ENCODE measurements at places on chromosomes 7 and 10. TPM values are rescaled to one million over a fixed set of nuclear protein-coding genes. Genes with fewer than 3 reads are reported as not detected.

DNA sequence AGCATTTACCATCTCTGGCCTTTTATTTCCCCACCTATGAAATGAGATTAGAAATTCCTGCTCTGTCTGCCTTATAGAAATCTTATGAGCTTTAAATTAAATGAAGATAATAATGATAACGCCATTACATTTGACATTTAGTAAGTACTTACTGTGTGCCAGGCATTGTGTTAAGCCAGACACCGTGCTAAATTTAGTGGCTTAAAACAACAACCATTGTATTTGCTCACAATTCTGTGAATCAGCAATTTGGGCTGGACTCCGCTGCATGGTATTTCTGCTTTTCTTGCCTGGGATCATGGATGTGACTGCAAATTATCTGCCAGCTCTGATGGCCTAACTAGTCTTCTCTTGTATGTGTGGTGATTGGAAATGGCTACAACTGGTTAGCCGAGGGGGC is 56.4 kb upstream of the CCDC6 start:
- no peaks in the 10 kb centered on the region for H3K27me3 ChIP-seq
- no peaks in the 10 kb centered on the region for H3K4me1 ChIP-seq
- no peak for DNase-seq
- H3K27ac ChIP-seq: no peak overlapping the region

- no peaks in the 10 kb centered on the region for H3K27me3 ChIP-seq
- no peak for DNase-seq
- H3K4me3 ChIP-seq: no peak overlapping the region
Measured at GRCh38 chr7:72258074-72258473, 154.1 kb downstream of the CALN1 start.

Gene PITRM1
- 107 TPM for total RNA-seq

GRCh38 chr10:57420881-57421280 is 846.8 kb downstream of the IPMK start:
- DNase-seq: no peak
- H3K27ac ChIP-seq: no peak overlapping the region
- no peak overlapping the region for H3K4me3 ChIP-seq
- H3K36me3 ChIP-seq: no peaks in the 10 kb centered on the region

DNA sequence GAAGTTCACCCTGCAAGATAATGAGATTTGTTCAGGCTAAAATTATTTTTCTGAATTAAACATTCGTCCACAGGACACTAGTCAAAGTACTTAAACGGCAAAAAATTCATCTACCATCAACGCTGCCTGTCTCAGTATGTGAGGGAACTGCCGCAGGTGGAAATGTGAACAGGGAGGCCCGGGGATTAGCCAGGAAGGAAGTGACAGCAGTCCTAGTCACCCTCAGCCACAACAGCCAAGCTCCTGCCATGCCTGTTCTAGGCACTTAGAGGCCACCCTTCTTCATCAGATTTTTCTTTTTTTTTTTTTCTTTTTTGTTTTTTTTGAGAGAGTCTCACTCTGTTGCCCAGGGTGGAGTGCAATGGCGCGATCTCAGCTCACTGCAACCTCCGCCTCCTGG is 9.4 kb downstream of the NUDT5 start:
- no peak overlapping the region for H3K27ac ChIP-seq
- DNase-seq: no peak
- H3K4me1 ChIP-seq: no peaks in the 10 kb centered on the region
- H3K27me3 ChIP-seq: no peaks in the 10 kb centered on the region
- H3K36me3 ChIP-seq: peaks cover 6% of the 10 kb centered on the region

Gene UTF1
- not detected for total RNA-seq

DNA sequence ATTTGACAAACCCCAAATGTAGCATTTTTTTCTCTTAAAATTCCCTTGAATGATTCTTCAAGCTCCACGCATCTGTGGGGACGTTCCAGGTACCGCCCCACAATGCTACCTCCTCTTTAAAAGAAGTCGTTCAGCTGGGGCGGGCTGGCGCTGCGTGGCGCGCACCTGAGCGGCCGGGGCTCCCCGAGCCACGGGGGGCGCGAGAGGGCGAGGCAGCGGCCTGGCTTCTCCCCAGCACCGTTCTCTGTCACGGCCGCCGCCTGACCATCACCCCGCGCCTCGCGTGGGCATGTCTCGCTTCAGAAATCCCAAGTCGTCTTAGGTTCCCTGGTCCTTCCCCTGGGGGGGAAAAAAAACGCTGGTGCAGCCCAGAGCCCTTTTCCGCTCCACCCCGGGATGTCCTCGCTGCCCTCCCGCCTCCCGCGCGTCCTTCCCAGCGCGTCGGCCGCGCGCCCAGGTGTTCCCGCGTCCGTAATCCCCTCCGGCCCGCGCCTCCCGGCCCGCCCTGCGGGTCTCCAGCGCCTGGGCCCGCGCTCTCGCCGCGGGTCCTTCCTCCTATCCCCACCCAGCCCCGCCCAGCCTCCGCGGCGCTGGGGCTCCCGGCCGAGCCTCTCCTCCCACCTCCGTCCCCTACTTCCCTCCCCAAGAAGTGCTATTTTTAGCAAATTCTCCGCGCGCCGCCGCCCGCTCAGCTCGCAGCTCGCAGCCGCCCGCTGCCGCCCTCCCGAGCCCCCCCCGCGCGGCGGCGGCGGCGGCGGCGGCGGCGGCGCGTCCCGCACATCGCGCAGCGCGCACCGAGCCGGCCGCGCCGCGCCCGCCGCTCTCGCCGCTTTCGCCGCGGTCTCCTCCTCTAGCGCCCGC is 58.7 kb upstream of the PRPS1L1 start:
- H3K4me1 ChIP-seq: no peaks in the 10 kb centered on the region
- H3K27me3 ChIP-seq: no peaks in the 10 kb centered on the region
- H3K27ac ChIP-seq: no peak overlapping the region

- H3K36me3 ChIP-seq: no peaks in the 10 kb centered on the region
- no peak overlapping the region for H3K4me3 ChIP-seq
- H3K4me1 ChIP-seq: no peaks in the 10 kb centered on the region
- no peak overlapping the region for H3K27ac ChIP-seq
Measured at GRCh38 chr10:31980471-31980870, 51.8 kb upstream of the ARHGAP12 start.

Gene NEURL1
- 0.16 TPM for total RNA-seq

DNA sequence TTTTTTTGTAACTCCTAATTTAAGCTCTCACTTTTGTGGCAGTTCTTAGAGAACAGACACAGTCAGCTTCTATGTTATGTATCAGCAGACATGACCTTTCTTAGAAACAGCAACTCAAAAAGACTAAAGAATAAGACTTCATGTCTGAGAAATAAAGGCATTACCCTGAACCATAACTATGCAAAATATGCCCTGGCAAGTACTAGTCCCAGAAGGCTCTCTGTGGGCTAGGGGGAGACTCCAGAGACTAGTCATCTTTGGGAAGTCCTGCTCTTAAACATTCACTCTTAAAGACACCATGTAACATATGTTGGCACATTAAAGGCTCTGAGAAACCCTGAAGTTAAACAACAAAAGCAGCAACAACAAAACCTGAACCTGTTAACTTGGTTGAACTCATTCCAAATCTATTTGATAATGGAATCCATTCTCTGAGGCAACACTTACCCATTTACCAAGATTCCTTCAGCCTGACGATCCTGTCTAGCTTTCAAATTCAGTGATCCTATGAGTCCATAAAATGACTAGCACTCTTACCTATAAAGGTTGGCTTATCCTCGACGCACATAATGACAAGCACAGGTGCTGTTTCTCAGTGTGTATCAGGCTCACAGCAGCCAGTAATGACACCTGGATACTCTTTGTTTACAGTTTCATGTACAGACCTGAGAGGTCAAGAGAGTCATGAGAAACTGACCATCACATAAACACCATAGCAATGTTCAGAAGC is 62.3 kb downstream of the OSBPL3 start:
- H3K36me3 ChIP-seq: no peaks in the 10 kb centered on the region
- no peak overlapping the region for H3K4me3 ChIP-seq
- no peaks in the 10 kb centered on the region for H3K4me1 ChIP-seq
- no peaks in the 10 kb centered on the region for H3K27me3 ChIP-seq
- no peak for DNase-seq
- H3K27ac ChIP-seq: no peak overlapping the region

GRCh38 chr10:49075743-49076142 is 39.6 kb downstream of the VSTM4 start:
- no peaks in the 10 kb centered on the region for H3K27me3 ChIP-seq
- H3K27ac ChIP-seq: no peak overlapping the region
- H3K36me3 ChIP-seq: no peaks in the 10 kb centered on the region
- H3K4me3 ChIP-seq: no peak overlapping the region
- H3K4me1 ChIP-seq: peaks cover 1% of the 10 kb centered on the region

GRCh38 chr10:7457478-7458316 is 46.9 kb upstream of the SFMBT2 start:
- H3K27ac ChIP-seq: no peak overlapping the region
- DNase-seq: no peak
- no peaks in the 10 kb centered on the region for H3K27me3 ChIP-seq

- H3K27ac ChIP-seq: no peak overlapping the region
- no peaks in the 10 kb centered on the region for H3K27me3 ChIP-seq
- H3K4me1 ChIP-seq: no peaks in the 10 kb centered on the region
Measured at GRCh38 chr7:2162959-2163358, 69.8 kb downstream of the MAD1L1 start.

- H3K4me3 ChIP-seq: no peak overlapping the region
- H3K36me3 ChIP-seq: no peaks in the 10 kb centered on the region
- DNase-seq: no peak
- no peaks in the 10 kb centered on the region for H3K27me3 ChIP-seq
- H3K4me1 ChIP-seq: no peaks in the 10 kb centered on the region
- H3K27ac ChIP-seq: no peak overlapping the region
Measured at GRCh38 chr10:23742368-23742767, 303.5 kb downstream of the OTUD1 start.

DNA sequence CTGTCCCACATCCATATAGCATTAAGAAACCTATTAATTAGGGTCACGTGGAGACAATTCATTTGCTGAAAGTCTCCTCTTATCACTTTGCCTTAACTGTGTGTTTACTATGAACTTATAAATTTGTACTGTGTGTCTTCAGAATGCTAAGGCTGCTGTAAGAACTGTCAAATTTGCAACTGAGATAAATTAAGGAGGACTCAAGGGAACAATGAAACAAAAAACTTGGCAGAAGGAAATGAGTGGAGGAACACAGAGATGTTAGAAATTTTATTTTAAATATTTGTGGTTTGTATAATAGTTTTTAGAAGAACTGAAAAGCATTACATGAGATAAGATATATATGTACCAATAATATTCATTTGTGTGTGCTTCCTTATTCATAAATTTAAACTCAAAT is 1005.3 kb upstream of the SORCS1 start:
- H3K27me3 ChIP-seq: no peaks in the 10 kb centered on the region
- DNase-seq: no peak
- H3K27ac ChIP-seq: no peak overlapping the region
- H3K4me3 ChIP-seq: no peak overlapping the region

Gene RET
- total RNA-seq: 2.5 TPM

DNA sequence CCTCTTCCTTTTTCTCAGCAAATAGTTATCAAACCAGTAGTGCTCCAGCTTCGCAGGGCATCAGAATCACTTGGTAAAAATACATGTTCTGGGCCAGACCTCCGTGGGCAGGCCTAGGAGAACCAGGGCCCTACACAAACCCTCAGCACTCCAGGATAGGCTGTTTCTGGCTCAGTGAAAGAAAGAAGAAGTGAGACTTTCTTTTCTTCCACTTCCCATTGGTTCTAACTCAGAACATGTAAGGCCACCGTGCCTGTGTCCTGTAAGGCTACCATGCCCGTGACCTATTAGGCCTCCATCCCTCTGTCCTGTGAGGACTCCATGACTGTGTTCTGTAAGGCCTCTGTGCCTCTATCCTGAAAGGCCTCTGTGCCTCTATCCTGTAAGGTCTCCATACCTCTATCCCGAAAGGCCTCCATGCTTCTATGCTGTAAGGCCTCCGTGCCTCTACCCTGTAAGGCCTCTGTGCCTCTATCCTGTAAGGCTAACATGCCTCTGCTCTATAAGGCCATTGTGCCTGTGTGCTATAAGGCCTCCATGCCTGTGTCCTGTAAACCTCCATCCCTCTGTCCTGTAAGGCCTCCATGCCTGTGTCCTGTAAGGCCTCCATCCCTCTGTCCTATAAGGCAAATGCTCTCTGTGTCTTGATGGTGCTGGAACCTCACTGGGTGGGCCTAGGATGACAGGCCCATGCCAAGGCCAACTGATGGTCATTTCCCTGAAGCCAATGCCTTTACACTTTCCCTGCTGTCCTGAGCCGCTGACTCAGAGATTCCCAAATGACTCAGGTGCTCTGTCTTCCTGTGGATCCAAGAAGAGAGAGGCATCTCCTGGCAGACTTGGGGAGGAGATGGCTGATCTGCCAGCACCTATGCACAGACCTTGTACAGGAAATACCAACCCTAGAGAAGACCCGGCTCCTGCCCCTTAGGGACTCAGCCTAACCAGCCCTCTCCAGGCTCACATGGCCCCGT is 96.6 kb upstream of the CACUL1 start:
- DNase-seq: no peak
- H3K27ac ChIP-seq: no peak overlapping the region
- no peak overlapping the region for H3K4me3 ChIP-seq
- H3K4me1 ChIP-seq: no peaks in the 10 kb centered on the region

- no peaks in the 10 kb centered on the region for H3K36me3 ChIP-seq
- no peak overlapping the region for H3K4me3 ChIP-seq
- H3K27me3 ChIP-seq: no peaks in the 10 kb centered on the region
Measured at GRCh38 chr7:130294314-130294713, 1.4 kb downstream of the CPA4 start.

DNA sequence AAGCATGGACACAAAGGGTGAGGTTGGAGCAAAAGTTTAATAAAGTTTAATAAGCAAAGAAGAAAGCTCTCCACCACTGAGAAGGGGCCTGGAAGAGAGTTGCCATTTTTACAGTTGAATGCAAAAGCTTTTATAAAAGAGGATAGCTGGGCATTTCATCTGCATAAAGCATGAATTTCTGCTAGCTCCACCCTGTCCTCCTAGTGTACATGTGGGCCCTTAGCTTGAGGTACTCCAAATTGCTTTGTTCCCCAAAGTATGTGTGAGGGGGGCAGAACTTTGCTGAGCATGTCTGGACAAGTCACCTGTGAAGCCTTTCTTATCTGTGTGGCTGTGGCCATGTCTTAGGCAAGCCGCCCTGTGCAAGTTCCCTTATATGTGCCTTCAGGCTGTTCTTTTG is 22.6 kb upstream of the CROT start:
- H3K4me1 ChIP-seq: no peaks in the 10 kb centered on the region
- H3K36me3 ChIP-seq: peaks cover 3% of the 10 kb centered on the region
- DNase-seq: no peak

GRCh38 chr10:91652364-91652763 is 19.5 kb upstream of the PPP1R3C start:
- H3K4me1 ChIP-seq: no peaks in the 10 kb centered on the region
- DNase-seq: no peak
- H3K4me3 ChIP-seq: no peak overlapping the region
- H3K36me3 ChIP-seq: no peaks in the 10 kb centered on the region

- peak; percentile 30 for DNase-seq
- H3K27ac ChIP-seq: no peak overlapping the region
- H3K4me1 ChIP-seq: no peaks in the 10 kb centered on the region
- no peaks in the 10 kb centered on the region for H3K27me3 ChIP-seq
Measured at GRCh38 chr7:27171637-27172314, 2.3 kb downstream of the HOXA10 start.

Gene XRCC2
- 0.19 TPM for total RNA-seq

GRCh38 chr10:60299961-60300883 is 89.5 kb downstream of the ANK3 start:
- H3K36me3 ChIP-seq: no peaks in the 10 kb centered on the region
- peak overlapping the region; percentile 69 for H3K4me3 ChIP-seq

Gene TUBB8
- not detected for total RNA-seq

Gene MYPN
- total RNA-seq: not detected

All from aorta (tissue), 5 donors.